ENCODE measurements at places on chromosomes 3 and 15.

DNA sequence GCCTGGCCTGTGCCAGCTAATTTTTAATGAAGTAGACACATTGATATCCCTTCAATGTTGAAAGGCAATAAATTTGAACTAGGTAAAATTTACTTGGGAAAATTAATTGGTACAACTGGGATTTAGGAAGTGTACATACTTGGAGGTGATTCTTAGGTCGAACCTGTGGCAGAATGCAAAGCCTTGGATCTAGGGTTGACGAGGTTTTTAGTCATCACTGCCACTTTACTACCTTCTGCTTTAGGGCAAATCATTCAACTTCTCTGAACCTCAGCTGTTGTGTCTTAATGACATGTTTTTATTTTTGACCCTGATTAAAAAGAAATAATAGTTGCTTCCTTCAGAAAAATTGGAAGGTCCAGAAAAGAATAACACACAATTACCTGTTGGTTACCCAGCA, 2.5 kb downstream of the APPL1 start:
- no peak for DNase-seq

- DNase-seq = no peak
These were observed 28.3 kb downstream of the LMCD1 start for GRCh38 chr3:8529738-8530525.

DNA sequence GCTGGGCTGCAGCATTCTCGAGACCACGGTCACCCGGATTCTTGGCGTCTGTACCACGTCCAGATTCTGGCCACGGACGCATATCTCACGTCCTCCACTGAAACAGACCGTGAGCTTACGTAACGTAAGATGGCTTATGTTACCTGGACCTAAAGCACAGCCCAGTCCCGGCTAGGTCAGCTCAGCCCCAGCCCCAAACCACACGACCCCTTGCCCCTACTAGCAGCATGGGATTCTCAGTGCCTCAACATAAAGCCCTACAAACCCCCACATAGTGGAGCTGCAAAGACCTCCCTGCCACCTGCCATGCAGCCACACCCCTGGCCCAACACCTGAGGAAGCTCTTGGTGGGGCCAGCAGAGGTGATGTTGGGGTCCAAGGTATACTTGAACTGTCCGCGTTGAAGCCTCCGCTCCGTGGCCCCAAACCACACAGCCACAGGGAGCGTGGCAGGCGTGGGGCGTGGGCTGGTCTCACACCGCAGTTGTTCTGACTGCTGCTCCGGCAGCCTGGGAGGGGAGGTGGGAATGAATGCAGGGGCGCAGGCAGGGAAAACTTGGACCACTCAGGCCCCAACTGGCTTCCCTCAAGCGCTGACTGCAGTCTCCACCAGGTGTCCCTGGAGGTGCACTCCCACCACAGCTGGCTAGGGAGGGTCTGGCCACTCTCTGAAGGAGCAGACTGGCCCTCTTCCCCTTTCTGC, 14.5 kb downstream of the PLXNB1 start:
- DNase-seq = no peak

DNA sequence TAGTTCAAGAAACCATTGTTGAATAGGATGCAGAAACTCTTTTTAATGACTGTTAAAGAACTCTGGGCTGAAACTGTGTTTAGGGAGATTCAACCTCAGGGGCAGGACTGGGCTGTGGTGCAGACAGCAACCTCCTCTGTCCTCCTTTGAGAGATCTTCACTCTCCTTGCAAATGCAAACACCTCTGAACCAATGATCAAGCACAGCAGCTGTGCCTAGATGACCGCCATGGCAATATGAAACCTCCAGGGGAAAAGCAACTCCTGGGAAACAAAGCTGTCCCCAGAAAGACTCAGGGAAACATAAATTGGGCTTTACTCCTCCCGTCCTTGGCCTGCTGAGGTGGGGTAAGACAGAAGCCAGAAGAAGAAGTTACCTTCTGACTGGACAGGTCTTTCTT, 52.6 kb downstream of the TBC1D2B start:
- no peak for DNase-seq

GRCh38 chr3:4351164-4351855, 48.1 kb downstream of the SETMAR start:
- no peak for DNase-seq

DNA sequence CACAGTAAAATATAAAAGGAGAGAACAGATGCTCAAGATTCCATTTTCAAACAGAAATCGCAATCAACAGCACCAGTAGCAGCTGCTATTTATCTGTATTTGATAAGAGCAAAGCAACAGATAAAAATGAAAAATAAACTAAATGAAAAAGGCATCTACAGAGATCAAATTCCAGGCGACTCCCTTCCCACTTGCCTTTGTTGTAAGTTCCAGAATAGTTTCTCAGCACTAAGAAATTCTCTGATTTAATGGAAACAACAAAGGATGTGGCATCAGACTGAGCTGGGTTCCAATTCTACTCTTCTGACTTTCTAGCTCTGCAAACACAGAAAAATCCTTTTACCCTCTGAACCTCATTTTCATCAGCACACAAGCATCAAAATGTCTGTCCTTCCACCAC, 110.8 kb upstream of the MME start:
- DNase-seq = no peak

- no peak for DNase-seq
These were observed 74.1 kb upstream of the MITF start for GRCh38 chr3:69665026-69665737.

- no peak for DNase-seq
These were observed 258.9 kb upstream of the CFAP20DC start for GRCh38 chr3:59308684-59309083.

GRCh38 chr15:70351391-70351790, 253.7 kb upstream of the TLE3 start:
- no peak for DNase-seq

DNA sequence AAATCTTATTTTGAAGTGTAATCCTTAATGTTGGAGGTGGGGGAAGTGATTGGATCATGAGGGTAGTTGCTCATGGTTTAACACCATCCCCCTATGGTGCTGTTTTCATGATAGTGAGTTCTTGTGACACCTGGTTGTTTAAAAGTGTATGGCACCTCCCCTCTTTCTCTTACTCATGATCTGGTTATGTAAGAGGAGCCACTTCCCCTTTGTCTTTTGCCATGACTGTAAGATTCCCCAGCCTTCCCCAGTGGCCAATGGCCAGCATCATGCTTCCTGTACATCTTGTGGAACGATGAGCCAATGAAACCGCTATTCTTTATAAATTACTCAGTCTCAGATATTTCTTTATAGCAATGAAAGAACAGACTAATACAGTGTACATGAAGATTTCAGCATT, 39.8 kb upstream of the GMNC start:
- DNase-seq = no peak

DNA sequence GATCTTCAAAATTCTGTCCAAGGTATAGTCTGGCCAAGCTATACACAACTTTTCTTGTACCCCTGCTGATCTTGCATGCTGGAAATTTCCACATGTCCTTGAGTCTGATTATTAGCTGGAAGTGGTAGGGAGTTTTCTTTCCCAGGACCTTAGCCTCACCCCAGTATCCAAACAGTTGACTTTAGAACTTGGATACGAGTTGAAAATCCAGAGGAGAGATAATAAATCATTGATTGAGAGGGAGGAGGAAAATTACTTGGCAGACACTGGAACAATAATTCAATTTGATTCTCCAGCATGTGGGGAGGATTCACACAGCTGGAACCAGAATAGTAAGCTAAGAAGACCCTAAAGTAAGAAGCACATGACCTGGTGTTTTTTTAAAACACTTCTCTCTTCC, 116.4 kb downstream of the IL5RA start:
- DNase-seq = no peak

DNA sequence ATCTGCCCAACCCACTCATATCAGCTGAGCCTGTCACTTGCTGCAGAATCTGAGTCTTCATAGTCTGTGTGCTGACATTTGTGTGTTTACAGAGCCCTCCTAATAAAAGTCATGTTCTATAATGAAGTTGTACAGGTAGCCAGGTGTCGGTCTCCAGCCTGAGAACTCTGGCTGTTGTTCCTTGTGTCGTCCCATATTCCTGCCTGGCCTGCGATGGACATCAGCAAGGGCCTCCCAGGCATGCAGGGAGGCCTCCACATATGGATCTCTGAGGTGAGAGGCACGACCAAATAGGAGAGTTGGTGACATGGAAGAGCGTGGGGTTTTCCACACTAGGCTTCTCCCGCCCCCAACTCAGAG, 2.9 kb downstream of the VILL start:
- DNase-seq = no peak

GRCh38 chr3:82556113-82556512, 794.7 kb upstream of the GBE1 start:
- no peak for DNase-seq

DNA sequence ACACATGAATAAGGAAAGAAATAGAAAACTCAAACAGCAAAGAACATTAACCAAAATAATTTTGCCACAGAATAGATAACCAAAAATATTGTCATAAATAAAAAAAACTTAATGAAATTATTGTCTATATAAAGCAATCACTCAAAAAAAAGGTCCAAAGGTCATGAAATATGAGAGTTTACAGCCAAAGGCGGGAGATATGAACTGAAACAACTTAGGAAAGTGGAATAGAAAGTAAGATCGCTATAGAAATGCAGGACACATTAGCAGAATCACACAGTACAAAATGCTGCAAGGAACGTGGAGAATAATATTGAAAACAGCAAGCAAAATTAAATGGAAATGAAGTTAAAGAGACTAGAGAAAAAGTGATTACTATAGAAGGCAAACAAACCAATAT, 375.0 kb upstream of the ARHGEF26 start:
- no peak for DNase-seq

DNA sequence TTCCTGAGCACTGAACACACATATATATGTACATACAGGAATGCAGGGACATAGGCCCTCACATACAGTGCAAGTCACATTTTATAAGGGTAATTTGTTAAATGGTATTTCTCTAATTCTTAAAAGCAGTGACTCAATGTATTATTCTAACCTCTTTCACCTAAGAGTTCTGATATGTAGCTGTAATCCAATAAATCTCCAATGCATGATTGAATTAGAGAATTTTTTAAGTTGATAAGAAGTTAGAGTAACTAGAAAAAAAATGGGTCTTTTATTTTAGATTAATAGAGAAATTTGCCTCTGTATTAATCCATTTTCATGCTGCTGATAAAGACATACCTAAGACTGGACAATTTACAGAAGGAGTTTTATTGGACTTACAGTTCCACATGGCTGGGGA, 98.2 kb downstream of the RBMS3 start:
- no peak for DNase-seq

DNA sequence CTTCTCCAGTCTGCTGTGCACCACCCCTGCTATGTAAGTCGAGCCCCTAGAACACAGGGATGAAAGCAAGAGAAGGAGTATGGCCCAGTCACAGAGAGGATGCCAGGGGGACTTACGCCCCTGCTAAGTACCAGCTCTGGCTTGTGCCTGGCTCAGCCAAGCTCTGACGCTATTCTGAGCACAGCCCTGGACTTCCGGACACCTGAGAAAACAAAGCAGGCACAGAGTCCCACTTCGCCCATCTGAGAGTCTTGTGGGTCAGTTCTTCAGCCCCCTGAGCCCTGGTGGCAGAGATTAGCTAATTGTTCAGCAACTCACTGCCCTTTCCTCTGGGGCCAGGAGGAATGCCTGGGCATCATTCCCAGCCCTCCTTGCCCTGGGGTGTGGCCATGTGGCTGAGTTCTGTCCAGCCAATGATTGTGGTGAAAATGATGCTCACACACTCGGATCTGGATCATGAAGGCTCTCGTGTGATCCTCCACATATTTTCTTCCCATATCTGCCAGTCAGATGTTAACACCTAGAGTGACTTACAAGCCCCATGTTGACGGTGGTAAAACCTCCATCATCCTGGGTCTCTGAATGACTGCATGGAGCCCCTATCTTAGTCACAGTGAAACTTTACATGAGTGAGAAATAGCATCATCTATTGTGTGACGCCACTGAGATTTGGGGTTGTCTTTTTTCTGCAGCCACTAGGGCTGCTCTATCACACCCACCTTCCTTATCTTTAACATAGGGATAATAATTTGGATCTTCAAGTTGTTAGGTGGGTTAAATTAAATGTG, 105.7 kb downstream of the TPRA1 start:
- no peak for DNase-seq

DNA sequence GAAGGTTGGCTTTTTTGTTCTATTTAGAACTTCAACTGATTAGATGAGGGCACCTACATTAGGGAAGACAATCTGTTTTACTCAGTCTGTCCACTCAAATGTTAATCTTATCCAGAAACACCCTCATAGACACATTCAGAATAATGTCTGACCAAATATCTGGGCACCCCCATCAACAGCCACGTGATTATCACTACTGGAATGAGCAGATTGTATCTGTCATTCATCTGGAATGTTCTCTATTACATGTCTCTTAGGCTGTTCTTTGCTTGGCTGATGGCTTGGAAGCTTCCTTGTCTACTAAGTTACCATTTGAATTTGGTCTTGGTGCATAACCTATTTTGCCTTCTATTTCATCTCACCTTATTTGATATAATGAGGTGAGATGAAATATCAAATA, 15.7 kb upstream of the LRRC58 start:
- no peak for DNase-seq

GRCh38 chr15:37056177-37057121, 43.9 kb downstream of the MEIS2 start:
- no peak for DNase-seq

DNA sequence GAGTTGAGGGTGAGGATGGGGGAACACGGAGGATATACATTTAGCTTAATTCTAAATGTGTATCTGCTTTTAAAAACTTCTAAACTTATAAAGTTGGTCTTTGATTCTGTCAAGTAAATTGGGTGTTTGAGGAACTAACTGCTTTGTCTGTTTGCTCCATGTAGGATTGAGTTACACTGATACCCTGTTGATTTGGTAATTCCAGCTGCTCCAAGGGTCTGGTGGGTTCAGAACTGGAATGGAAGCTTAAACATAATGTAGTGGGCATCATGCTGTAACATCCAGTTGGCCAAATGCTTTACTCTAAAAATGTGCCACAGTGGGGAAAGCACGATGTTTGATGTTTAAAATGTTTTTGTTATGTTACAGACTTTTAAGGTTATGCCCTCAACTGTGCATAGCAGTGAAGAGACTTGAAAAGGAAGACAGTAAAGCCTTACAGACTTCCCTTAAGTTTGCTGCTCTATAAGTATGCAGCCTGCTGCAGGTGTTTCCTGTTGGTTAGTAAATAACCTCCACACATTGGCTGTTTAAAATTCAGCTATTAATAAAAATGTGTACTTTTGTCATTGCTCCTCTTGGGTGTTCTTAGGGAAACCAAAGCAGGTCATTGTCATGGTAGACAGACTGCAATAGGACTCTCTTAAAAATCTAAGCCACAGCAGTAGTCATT, 5.9 kb upstream of the EDEM1 start:
- DNase-seq = no peak

GRCh38 chr15:69434238-69434637, 18.4 kb upstream of the RPLP1 start:
- no peak for DNase-seq

GRCh38 chr3:31918179-31919150, 62.6 kb downstream of the OSBPL10 start:
- DNase-seq = no peak

All from smooth muscle cell of the brain vasculature (primary cell).